Right ventricle myocardium superior (tissue), 1 donor: ENCODE measurements at places on chromosomes 7 and 10.

DNA sequence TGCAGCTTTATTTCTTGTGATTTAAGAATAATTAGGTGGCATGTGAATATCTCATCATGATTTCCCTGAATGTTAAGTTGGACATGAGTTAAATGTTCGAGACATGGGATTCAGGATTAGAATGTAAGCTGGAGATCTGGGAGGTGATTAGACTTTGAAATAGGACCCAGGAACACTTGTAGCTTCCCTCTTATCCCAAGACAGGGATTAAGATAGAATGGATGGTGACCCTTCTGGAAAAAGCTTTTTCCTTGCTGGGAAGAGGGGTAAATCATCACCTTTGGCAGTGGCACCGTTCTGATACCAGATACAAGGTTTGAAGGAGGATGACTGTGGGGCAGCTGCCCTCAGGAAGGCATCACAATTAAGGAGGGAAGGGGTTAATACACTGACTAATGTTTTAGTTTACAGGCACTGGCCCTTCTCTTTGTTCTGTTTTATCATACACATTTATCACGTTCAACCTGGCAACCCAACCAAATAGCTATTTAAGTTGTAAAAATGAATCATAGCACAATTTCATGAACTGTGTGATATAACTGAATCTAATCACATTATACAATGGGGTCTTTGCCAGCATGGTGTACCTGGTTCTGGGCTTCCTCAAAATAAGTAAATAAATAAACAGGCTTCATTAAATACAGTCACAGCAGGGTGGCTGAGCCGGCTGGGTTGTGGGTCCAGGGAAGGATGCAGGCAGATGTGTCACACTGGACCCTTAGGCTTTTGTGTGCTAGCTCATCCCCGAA is 212.7 kb downstream of the LRMDA start:
- no peak for DNase-seq

DNA sequence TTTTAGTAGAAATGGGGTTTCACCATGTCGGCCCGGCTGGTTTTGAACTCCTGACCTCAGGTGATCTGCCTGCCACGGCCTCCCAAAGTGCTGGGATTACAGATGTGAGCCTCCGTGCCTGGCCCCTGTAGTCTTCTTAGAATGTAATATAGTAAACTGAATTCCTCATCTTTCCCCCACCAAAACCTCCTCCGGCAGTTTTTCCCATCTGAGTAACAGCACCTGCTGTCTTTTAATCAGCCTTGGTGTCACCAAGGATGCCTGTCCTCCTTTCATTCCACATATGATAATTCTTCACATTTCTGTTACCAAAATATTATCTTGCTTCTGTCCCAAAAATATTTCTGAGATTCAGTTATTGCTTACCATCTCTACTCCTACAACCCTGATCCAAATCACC is 80.2 kb downstream of the ZEB1 start:
- no peak for DNase-seq

GRCh38 chr7:25832929-25833328 is 319.1 kb upstream of the NFE2L3 start:
- no peak for DNase-seq

GRCh38 chr7:156543699-156544598 is 96.6 kb upstream of the RNF32 start:
- DNase-seq = no peak

DNA sequence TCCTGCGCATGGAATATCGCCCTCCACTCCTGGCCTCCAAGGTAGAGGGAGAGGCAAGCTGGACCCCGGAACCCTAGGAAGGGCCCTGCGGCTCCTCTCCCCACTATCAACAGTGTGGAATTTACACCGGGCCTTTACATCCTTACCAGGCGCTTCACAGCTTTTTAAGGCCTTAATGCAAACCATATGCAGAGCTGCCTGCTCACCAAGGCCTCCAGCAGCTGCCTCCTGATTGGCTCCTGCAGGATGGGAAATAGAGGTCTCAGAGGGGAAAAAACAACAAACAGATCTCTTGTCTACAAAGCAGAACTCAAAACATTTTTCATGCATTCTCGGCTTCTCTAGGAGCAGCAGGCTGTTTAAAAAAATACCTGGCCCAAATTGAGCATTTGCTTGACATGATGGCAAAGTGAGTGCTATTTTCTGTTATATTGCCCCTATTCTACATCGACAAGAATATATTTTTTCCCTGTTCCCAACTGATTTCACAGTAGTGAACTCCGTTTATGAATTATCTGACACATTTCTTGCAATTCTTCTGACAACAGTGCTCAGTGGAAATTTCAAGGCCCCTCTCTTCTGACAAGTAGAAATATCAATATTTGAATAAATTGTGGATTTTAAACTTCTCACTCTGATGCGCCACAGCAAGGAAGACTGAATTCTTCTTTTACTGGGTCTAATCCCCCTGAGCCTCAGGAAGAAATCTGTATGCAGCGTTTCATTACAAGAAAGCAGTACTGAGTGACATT is 51.7 kb downstream of the EBF3 start:
- DNase-seq = no peak

DNA sequence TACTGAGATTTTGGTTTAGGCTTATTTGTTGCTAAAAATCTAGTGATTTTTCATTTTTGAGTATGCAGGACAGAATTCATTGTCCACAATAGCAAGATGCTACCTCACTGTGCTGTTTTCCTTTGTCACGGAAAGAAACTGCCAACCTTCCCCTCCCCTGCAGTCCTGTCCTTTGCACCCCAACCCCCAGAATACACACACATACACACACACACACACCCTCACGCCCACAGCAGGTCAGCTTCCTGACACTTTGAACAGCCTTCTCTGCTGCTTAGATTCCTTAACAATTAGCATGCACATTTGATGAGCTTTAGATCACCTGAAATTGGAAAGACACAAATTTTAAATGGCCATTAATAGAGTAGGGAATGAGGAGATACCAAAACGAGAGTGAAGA is 32.1 kb downstream of the ARMC3 start:
- no peak for DNase-seq

DNA sequence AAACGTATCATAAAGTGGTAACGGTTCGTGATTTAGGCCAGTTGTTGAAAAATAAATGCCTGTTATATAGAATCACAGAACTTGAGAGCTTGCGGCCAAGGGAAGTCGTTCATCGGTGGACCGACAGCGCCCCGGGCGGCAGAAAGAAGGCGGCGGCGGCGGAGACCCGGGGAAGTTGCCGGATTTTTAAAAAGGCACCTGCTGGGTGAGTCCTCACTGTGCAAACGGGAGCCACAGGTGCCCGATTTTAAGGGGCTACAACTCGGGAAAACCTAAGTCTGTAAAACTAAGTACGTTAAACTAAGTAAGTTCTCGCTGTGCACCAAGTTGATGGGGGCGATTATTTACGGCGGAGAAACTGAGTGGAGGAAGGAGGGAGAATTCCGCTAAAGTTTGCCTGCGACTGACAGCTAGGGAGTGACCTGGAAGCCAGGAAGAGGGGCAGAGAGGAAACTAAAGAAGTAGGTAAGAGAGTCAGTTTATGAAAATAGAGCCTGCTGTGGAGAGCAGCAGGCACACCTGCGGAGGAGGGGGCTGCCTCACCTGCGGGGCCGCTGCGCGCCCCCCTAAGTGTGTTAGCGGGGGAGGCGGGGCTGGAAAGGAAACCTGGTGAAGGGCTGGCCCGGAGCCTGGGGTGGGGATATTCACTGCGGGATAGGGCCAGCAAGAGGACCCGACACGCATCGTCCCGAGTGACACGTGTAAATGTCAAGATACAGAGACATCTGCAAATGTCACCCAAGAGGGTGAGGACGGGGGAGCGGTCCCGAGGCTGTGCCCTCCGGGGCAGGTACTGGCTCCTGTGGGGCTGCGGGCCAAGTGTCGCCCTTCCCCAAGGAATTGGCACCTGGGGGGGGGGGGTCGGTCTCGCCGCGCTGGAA is 996 bp downstream of the ADAM12 start:
- DNase-seq = peak; percentile 70
